ENCODE measurements at places on chromosomes 3 and 15.

- DNase-seq: no peak
Observed at GRCh38 chr3:53169045-53169831, 8.2 kb downstream of the PRKCD start.

- DNase-seq: no peak
Observed at GRCh38 chr15:91872356-91873137, 19.0 kb downstream of the SLCO3A1 start.

DNA sequence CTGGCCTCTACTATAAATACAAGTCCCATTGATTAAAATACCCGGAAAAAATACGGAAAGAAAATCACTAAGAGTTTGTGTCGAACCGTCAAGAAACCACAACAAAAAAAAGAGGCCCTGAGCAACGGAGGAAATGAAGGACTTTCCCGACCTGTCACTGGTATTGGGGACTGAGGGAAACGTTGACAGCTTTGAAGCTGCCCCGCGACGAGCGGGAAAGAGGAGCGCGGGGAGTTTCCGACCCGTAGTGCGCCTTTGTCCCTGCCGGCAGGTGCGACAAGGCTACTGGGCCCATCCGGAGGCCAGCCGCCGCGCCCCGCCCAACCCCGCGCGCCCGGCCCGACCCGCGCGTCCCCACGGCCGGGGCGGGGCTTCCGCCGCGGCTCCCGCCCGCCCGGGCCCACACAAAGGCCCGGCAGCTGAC lies 416 bp downstream of the PBRM1 start:
- DNase-seq: peak; percentile 55

GRCh38 chr15:92306663-92307062 lies 87.0 kb upstream of the ST8SIA2 start:
- DNase-seq: no peak

GRCh38 chr3:40450438-40450837 lies 6.7 kb upstream of the RPL14 start:
- no peak for DNase-seq

GRCh38 chr3:178001670-178002101 lies 534.5 kb upstream of the KCNMB2 start:
- no peak for DNase-seq

GRCh38 chr3:63861306-63861705 lies 2.3 kb downstream of the THOC7 start:
- DNase-seq: no peak

GRCh38 chr3:152389316-152389934 lies 120.7 kb downstream of the MBNL1 start:
- no peak for DNase-seq

GRCh38 chr15:98347001-98347400 lies 301.3 kb upstream of the IGF1R start:
- DNase-seq: no peak

DNA sequence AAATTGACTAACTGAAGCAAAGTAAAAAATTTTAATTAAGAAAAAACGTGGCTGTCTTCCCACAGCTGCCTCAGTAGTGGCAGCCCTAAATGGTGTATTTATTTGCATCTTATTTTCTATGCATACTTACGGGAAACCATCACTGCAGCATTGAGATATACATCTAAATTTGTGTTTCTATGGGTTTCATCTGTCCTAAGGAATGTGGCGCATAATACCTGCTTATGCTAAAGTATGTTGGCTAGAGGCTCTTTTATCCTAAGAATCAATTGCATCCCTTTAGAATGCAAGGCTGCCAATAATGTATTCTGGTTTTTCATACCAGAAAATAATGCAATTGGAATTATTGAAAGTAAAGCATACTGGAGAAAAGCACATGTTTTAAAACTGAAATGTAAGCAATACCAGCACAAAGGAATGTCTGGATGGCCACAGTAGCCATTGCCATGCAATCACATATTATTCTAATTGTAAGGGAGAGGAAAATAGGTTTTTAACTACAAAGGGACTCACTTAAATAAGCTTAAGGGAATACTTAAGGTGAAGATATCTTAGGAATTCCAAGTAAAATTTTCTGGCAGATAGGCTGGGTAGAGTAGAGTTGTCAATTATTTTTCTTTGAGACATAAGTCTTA lies 834.5 kb upstream of the NECTIN3 start:
- DNase-seq: no peak

DNA sequence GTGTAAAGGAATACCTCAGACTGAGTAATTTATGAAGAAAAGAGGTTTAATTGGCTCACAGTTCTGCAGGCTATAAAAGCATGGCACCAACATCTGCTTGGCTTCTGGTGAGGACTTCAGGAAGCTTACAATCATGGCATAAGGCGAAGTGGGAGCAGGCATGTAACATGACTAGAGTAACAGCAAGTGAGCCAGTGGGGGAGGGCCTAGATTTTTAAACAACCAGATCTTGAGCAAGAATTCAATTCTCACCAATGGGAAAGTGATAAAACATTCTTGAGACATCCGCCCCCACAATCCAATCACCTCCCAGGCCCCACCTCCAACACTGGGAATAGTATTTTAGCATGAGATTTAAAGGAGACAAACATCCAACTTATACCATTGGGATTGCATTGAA lies 44.2 kb upstream of the BCL2A1 start:
- no peak for DNase-seq

GRCh38 chr15:57384024-57384423 lies 7.7 kb downstream of the CGNL1 start:
- DNase-seq: no peak

GRCh38 chr3:174193604-174194003 lies 665.5 kb upstream of the NAALADL2 start:
- no peak for DNase-seq

DNA sequence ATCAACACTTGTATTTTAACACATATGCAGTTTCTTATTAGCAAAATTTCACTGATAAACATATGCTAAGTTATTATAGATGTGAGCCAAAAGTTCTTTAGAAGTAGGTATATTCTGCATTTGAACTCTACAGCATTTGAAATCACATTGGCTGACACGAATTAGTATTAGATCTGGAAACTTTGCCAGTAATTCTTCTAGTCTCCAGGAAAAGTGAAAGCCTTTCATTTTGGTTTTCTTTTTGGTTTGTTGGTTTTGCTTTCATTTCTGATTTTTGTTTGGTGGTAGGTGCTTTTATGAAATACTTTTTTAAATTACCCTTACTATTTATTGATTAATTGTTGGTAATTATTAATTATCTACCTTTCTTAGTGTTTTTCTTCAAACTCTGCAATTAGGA lies 72.9 kb downstream of the RBMS3 start:
- no peak for DNase-seq

DNA sequence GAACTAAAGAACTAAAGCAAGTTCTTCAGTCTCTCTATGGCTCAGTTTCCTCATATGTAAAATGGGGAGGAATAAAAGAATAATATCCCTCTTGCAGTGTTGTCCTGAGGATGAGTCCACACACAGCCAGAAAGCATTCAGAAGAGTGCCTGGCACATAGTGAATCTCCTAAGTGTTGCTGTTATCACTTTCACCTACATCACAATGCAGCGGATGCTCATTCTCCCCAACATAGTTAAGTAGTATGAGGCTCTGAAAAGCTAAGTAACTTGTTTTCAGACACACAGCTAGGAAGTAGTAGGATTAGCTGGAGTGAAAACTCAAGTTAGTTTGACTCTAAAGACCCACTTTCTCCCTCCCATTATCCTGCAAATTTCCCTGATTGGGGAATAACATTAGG lies 9.1 kb upstream of the USP3 start:
- no peak for DNase-seq

DNA sequence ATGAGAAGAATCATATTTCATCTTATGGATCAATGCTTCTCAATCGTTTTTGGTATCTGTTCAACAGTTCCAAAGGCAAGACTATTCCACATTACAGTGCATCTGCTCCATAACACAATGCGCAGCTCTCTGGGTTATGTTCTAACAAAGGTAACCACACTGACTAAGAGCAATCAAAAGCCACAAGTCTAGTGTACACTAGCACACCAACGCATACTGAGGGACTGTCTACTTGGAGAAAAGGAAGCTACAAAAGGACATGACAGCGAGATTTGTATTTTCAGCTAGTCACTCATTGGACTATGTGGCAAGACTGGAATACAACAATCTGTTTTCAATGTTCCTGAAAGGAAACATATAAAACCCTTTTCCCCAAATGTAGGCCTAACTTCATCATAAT lies 35.8 kb downstream of the SETD2 start:
- no peak for DNase-seq

GRCh38 chr3:122975163-122975923 lies 52.2 kb downstream of the SEMA5B start:
- no peak for DNase-seq

- DNase-seq: no peak
Observed at GRCh38 chr15:45117308-45118130, 3.4 kb downstream of the DUOXA2 start.

DNA sequence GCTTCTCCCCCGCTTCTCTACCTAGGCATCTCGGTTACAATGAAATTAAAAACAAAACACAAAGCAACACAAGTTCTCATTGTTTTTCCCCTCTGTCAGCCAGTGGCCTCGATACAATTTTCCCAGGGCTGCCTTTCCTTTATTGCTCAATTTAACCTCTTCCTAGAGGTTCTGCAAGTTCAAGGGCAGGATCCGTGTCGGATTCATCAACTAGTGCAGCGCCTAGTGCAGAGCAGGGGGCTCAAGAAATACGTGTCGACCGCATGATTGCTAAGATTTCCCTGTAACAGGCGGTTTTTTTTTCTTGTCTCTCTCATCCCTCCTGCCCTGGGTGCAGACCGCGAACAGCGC lies 1.4 kb upstream of the BHLHE40 start:
- DNase-seq: no peak

DNA sequence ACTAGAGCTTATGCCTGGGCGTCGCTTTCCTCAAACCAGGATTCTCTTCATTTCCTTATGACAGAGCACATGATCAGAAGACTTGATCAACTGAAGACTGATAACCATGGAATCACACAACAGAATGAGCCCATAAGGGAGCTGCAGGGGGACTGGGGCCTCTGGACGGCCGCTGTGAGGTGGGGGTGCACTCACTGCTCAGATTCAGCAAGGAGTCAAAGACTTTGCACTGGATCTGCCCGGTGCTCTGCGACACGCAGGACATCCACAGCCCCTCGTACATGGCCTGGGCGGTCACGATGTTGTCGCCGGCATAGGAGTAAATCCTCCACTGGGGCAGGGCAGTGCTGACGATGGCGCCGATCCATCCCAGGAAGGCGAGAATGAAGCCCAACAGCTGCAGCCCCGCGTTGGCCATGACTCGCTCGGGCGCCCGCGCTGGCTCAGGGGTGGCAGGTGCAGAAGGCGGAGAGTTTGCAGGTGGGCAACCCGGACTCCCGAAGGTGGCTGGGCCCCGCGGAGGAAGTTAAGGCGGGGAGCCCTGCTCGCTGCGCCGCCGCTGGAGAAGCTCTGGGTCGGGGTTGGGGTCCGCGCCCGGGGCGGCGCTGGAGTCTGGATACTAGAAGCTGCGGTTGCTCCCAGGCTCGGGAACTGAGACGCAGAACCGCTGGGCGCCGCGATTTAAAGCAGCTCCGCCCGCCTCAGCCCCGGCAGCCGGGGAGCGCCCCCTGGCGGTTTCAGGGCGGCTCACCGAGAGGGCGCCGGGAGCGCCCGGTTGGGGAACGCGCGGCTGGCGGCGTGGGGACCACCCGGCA lies at the start of gene CLDN1:
TSS of gene CLDN1 (minus strand) at position 658 of the 815 bp plus-strand sequence. CDS start at position 418, 240 bp downstream.
- DNase-seq: peak; percentile 47
